Endothelial cell (in vitro differentiated cells): ENCODE measurements at places on chromosomes 1 and 21.
A peak's percentile ranks its signal among the peaks of the same experiment; 100 is the strongest.

DNA sequence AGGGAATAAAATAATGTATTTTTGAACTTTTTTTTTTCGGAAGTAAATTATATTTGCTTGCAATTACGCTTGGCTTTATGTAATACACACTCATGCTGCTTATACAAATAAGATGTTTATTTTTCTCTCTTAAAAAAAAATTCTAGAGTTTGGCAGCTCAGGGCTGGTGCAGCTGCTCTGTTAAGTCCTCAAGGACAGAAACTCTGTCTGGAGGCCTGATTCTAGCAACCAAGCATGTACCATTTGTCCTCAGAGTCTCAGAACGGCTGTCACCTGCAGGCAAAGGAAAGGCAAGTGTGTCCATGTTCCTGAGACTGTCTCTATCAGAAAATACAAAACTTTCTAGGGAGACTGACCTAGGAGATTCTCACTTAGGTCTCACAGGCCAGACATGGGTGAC lies 23.2 kb upstream of the CLDN17 start:
- no peak for DNase-seq

GRCh38 chr1:34167389-34167788 lies 2.4 kb upstream of the CSMD2 start:
- DNase-seq, result no peak

DNA sequence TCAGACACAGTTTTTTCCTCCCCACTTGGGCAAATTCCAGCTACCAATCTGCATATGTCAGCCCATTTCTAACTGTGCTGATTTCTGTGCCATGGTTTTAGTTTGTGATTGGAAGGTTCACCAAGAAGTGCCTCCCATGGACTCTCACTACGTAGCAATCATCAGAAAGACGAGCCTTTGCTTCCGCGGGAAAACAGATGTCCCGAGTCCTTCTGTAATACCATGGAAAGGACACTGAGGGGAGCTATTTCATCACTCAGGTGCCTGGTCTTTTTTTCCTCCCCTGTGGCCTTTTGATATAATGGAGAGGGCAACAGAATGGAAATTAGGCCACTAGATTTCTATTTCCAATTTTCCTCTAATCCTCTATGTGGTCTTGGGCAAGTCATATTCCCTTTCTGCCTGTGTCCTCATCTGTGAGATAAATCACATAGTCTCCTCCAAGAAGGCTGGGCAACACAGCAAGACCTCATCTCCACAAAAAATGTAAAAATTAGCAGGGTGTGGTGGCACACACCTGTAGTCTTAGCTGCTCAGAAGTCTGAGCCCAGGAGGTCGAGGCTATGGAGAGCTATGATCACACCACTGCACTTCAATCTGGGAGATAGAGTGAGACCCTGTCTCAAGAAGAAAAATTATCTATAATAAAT lies 24.8 kb downstream of the LEMD1 start:
- DNase-seq, result peak; percentile 35

GRCh38 chr1:8524627-8525157 lies 206.8 kb downstream of the SLC45A1 start:
- no peak for DNase-seq

DNA sequence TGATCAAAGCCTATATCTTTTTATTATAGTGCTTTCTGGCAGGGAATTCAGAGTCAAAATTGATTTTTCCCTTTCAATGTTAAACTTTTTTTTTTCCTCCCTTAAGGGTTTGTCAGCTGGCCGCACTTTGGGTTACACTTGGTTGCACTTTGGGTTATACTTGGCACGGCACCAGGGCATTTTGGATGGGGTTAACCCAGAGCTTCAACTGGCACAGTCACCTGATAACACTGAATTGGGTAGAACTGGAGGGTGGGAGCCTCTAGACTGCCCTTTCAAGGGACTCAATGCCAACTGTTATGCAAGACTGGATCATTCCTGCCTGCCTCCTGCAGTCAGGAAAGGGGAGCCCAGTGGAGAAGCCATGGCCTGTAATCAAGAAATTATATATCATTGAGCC lies 211.5 kb downstream of the KCNJ6 start:
- no peak for DNase-seq

DNA sequence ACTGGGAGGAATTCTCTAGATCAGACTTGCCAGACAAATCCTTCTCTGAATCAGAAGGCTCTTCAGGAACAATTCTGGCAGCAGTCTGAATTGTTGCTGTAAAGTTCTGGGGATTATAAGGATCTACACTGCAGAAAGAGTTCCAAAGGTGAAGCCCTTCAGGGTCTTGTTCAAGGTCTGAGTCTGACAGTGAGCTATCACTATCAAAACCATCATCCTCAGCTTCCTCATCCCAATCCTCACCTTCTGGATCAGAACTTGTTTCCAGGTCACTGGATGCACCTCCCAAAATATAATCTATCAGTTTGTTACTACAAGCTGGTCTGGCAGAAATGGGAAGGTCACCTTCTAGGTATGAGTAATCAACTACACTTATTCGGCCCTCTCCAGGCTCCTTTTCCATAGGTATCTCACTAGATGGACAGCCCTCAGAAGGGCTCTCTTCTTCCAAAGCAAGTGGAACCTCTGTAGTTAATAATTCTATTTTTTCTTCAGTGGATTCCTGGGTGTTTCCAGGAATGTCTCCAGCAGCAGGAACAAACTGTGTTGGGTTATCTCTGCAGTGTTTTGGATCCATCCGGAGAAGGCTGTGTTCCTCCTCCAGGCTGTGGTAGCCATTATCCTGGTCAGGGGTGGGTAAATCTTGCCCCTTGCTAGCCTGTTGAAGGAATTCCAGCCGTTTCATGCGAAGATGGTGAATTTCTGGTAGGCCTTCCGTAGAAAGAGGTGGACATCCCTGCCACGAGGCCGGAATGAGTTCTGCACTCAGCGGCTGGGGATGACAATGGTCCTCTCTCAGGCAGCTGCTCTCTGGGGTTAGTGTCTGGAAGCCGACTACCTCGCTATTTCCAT lies 1.6 kb downstream of the PPP1R15B start:
- no peak for DNase-seq

- DNase-seq, result peak; percentile 34
Observed at GRCh38 chr1:110003747-110004428, 19.3 kb downstream of the AHCYL1 start.

DNA sequence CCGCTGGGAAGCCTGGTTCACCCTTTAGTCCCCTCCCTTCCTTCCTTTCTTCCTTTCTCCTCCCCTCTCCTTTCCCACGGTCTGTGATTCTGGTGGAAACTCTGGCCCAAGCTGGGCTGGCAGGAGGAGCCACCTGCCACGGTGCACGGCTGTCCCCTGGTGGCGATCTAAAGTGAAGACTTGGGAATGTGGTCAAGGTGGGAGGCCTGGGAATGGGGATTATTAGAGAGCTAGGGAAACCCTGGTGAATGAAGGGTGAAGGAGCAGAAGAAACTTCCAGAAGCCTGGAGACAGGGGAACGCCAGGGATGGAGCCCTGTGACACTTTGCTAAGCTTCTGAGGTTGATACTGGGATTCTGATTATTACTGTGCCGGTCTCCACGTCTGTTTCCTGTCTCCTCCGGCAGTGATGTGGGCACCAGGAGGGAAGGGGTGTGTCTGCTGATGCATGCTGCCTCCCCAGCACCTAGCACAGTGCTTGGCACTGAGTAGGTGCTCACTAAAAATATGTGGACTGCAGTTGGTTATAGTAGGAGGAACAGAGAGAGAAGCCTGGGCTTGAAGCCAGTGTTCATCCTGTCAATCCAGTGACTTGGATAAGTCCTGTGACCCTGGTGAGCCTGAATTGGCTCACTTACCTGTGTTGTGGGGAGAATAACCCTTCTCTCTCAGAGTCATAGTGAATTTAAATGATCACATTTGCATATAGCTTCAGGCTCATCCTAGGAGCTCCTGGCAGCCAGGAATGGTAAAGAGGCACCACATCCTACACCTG lies 71.2 kb upstream of the NBPF3 start:
- DNase-seq, result peak; percentile 82

DNA sequence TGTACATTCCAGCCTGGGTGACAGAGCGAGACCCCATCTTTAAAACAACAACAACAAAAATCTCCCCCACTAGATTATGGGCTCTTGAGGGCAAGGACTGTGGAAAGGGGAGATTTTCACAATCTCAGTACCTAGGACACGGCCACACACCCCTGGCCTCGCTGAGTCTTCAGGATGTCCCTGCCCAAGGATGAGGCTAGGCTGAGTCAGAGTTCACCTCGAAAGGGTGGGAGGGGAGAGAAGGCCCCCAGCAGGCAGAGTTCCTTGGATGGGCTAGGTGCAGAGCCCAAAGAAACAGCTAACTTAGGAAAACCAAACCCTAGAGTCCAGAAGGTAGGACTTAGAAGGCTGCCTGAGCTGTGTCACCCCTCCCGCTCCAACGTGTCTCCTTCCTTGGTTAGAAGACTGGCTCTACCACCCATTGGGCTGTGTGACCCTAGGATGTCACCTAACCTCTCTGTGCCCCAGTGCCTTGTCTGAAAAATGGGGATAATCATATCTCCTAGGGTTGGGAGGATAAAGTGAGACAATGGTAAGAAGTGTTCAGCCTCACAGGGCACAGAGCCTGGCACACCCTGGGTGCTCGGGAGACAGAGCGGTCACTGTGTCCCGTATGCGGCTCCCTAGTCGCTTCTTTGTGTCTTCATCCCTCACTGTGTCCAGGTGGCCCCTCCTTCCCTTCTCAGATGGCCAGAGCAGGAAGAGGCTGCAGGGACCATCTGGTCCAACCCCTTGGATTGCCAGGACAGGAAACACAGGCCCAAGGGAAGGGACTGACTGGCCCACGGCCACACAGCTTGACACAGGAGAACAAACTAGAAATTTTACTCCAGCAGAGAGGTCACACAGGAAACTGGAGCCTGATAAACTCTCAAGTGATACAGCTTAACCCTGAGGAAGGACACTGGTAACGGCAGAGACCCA lies 11.2 kb downstream of the TRIM62 start:
- DNase-seq, result no peak

- no peak for DNase-seq
Observed at GRCh38 chr1:80807981-80808380, 992.8 kb upstream of the ADGRL2 start.

DNA sequence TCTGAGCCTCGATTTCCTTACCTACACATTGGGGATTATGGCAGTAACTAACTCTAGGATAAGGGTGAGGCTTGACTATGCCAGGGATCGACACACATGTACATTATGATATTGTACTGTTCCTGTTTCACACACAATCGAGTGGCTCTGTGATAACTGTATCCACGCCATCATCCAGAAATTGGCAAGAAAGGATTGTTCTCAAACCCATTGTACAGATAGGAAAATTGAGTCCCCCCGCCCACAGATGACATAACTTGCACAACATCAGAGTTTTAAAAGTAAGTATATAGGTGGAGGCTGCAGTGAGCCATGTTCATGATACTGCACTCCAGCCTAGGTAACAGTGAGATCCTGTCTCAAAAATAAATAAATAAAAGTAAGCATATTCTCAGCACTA lies 3.8 kb downstream of the KANK4 start:
- DNase-seq, result no peak

DNA sequence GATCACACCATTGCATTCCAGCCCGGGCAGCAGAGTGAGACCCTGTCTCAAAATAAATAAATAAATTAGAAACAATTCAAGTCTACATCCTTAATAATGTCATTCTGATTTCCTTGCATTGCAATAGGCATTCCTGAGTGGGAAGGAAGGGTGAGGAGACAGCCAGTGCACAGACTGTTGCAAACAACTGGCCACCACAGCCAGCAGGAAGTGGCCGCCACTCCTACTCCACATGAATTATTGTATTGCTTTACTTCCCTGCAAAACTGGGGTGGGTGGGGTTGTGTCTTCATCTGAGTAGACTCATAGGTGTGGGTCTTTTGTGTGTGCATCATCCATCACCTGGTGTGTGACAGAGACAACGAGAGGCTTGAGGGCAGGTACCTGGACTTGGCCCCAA lies 60.1 kb downstream of the OPTC start:
- no peak for DNase-seq

DNA sequence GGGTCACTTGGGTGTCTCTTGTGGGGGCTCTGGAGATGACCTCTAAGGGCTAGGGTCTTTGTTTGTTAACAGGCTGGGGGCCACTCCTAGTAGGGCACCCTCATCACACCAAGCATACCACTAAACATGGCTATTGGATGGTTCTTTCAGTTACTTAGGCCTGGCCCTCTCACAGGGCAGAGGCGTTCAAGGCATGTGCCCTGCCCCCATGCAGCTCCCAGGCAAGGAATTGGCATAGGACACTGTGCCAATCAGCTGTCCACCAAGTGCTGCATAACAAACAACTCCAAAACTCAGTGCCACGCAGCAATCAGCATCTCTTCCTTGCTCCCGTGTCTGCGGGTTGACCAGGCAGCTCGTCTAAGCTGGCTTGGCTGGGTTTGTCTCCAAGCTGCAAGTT lies 2.1 kb upstream of the KCNAB2 start:
- no peak for DNase-seq

DNA sequence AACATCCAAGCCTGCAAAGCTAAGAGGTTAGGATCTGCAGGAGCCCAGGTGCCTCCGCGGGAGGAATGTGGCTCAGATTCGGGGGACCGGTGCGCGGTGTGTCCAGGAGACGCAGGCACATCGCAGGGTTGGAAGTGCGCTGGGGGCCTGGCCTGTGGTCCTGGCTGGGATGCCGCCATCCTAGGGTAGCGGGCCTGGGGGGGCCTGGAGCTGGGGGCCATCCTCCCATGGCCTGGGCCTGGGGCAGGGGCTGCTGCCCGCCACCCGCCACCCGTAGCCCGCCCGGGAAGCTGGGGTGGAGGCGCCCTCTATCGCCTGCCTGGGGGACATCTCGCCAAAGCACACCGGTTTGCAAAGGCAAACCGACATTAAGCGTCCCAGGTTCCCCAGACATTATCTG lies 170.6 kb upstream of the ARHGEF16 start:
- DNase-seq, result peak; percentile 74

- DNase-seq, result no peak
Observed at GRCh38 chr1:2266301-2266975, 38.3 kb downstream of the SKI start.

GRCh38 chr1:87830432-87830978 lies 501.8 kb downstream of the LMO4 start:
- no peak for DNase-seq

- no peak for DNase-seq
Observed at GRCh38 chr1:232662910-232663309, 33.0 kb upstream of the SIPA1L2 start.

DNA sequence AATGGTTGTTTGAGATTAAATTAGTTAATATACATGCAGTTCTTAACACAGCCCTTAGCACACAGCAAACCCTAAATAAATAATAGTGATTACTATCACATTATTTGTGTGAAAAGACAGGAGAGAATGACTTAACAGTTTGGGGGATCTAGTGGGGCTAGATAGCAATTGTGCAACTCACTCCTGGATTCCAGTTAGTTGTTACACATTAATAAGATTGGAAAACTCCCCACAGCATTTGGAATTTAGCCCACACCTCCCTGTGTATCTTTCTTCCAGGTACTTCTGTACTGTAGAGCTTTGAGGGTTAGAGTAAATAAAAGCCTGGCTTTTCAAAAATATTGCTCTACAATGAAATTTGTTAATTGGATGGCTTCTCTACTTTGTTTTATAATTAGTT lies 93.2 kb downstream of the KCTD3 start:
- DNase-seq, result no peak

DNA sequence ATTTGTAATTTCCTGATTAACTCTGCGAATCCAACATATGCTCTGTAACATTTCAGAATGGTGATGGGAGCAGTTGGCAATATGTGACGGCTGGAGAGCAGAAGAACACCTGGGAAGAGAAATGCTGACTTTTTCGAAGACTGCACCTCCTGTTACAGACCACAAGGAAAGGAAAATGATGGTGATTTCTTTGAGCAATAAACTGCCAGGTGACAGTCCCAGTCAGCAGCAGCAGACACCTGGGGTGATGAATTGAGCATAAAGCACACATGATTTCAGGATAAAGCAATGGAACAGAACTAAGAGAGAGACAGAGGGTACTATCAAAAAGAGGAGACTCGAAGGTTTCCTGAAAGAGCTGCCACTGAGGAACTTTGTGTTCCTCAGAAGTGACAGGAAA lies 528.6 kb downstream of the NEGR1 start:
- DNase-seq, result no peak
